ENCODE measurements at places on chromosomes 12 and 14.

- no peak for DNase-seq
These were observed 98.2 kb downstream of the SNAPC1 start for GRCh38 chr14:61860294-61860918.

- DNase-seq = no peak
These were observed 5.8 kb upstream of the PHLDA1 start for GRCh38 chr12:76037130-76038103.

DNA sequence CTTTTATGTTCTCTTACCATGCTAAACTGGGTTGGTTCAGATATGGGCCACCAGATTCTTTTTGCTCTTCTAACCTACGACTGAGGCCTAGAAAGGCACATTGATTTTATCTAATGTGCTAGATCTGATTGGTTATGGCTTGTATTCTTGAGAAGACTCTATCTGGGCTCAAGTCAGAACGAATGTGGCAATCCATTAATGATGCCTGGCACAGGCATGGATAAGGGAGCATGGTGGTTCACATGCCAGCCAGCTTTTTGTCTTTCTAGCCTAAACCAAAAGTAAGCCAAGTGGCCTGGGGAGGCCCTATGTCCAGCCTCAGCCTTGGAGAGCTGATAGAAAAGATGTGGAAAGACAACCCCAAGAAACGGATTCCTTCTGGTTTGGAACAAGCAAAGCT lies 82.7 kb downstream of the KNTC1 start:
- DNase-seq = no peak

GRCh38 chr12:89262855-89263552 lies 89.3 kb downstream of the DUSP6 start:
- DNase-seq = no peak

DNA sequence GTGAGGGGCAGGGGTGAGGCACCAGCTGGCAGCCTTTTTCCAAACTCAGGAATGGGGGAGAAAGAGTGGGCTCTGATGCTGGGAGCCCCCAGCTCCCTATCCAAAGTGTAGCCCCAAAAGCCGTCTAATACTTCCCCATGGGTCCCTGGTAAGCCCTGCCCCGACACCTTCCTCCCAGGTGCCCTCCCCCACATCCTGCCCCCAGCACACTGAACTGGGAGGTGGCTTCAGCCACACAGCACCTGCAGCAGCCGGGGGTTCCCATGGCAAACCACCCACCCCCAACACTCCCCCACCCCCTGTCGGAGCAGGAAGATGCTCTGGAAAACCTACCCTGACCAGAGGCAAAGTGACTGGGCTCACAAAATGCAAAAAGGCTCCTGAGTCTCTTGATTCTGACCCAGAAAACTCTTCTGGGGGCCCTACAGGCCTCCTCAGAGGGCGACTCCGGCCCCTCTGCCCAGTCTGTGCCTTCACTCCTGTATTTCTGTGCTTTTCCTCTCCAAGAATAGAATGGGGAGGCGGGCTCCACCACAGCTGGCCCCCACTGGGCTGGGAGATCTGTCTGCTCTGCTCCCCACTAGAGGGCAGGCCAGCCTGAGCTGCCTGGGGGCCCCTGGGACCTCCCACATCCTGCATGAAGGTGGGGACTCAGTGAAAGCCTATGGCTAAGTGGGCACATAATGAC lies 81.6 kb downstream of the ITPK1 start:
- DNase-seq = no peak

Measured in omental fat pad (tissue), 4 donors.